ENCODE measurements at places on chromosomes 11 and 22. TPM values are rescaled to one million over a fixed set of nuclear protein-coding genes. Genes with fewer than 3 reads are reported as not detected.

- H3K4me3 ChIP-seq: no peak overlapping the region
- no peaks in the 10 kb centered on the region for H3K27me3 ChIP-seq
- H3K4me1 ChIP-seq: peaks cover 72% of the 10 kb centered on the region
- H3K27ac ChIP-seq: no peak overlapping the region
These were observed 59.9 kb downstream of the TRAF6 start for GRCh38 chr11:36450110-36450572.

Gene NLRP14
- total RNA-seq: not detected

- H3K27ac ChIP-seq: no peak overlapping the region
- H3K36me3 ChIP-seq: no peaks in the 10 kb centered on the region
- peaks cover 55% of the 10 kb centered on the region for H3K27me3 ChIP-seq
- no peaks in the 10 kb centered on the region for H3K4me1 ChIP-seq
These were observed 88.4 kb downstream of the PDE2A start for GRCh38 chr11:72585762-72586311.

Gene MYRF
- total RNA-seq: 0.39 TPM

- no peaks in the 10 kb centered on the region for H3K36me3 ChIP-seq
- H3K27me3 ChIP-seq: no peaks in the 10 kb centered on the region
- no peaks in the 10 kb centered on the region for H3K4me1 ChIP-seq
- H3K27ac ChIP-seq: no peak overlapping the region
- H3K4me3 ChIP-seq: no peak overlapping the region
- DNase-seq: no peak
These were observed 178.2 kb upstream of the CCDC90B start for GRCh38 chr11:83464160-83464944.

Gene SAA1
- not detected for total RNA-seq

DNA sequence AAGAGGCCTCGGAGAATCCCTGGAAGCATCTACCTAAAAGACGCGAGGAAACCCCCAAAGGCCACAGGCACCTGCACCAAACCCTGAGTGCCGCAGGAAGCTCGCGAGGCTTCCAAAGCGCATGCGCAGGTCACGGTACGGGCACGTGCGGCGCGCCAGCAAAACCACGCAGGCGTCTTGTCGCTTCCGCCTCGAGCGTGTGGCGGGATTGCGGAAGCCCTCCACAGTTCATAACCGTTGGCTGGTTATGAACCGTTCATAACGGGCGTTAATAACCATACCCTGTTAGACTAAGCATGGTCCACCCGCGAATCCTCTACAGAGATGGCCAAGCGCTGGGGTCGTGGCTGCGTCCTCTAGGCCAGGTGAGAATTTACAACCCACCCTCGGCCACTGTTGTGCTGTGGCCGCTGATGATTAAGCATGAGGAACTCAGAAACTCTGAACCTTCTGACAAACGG, 46.4 kb downstream of the MORC2 start:
- DNase-seq: no peak
- no peaks in the 10 kb centered on the region for H3K36me3 ChIP-seq
- H3K27ac ChIP-seq: no peak overlapping the region
- peaks cover 16% of the 10 kb centered on the region for H3K4me1 ChIP-seq
- H3K4me3 ChIP-seq: peak overlapping the region; percentile 79

DNA sequence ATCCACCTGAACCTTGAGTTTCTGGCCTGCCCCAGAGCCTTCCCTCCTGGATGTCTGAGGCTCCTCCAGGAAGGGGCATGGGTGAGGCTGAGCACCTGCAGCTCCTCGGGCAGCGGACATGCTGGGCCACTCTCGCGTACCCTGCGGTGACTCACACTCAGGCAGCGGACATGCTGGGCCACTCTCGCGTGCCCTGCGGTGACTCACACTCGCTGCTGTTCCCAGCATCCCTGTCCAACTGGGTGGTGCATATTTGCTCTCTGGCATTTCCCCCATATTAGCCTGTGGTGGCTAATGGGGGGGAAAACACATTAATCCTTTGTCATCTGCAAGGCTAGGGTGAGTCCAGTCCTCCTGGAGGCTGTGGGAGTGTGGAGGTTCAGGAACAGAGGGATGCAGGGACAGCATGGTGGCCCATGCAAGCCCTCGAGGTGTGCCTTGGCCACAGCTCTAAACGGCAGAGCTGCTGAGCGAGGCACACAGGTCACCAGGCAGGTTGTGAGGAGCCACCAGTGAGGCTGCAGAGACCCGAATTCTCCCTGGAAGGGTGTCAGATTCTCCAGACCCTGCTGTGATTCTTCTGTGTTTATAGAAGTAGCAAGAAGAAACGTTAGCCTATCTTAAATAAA, 728.1 kb downstream of the BRD1 start:
- no peak overlapping the region for H3K4me3 ChIP-seq
- H3K27ac ChIP-seq: no peak overlapping the region
- no peaks in the 10 kb centered on the region for H3K4me1 ChIP-seq
- peaks cover 5% of the 10 kb centered on the region for H3K36me3 ChIP-seq

Measured in HFFc6 (cell line).